ENCODE measurements at places on chromosomes 6 and 20.

GRCh38 chr6:24951811-24952299 lies 16.1 kb upstream of the RIPOR2 start:
- DNase-seq, result no peak

- DNase-seq, result no peak
Observed at GRCh38 chr6:30572148-30572547, 906 bp downstream of the ABCF1 start.

DNA sequence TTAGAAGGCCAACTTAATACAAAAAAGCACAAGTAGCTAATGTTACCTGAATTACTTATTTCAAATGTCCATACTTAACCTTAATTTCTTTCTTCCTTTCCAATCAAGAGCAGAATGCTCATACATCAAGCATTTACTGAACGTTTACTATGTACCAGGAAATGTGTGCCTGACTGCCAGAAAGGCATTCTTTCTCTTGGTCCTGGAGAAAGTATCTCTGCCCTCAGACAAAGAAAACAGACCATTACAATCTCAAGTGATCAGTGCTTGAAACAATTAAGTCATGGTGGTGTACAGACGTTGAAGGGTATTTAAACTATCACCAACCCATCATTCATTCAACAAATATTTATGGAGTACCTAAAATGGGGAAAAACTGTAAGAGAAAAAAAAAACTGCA lies 26.4 kb downstream of the CSNK2A1 start:
- no peak for DNase-seq

DNA sequence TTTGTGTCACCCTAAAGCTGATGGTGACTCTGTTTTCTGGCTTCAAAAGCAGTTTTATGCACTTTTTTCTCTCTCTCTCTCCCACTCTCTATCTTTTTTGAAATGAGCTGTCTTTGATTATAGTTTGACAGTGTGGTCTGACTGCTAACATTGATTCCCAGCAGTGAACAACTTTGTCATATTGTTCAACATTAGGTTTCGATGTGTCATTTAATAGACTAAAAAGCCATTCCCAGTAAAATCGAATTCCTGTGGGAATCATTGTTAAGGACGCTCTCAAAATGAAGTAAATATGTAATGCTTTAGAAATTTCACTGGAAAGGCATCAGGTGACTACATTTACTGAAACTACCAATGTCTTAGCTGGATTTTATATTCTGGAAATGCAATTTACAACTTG lies 69.9 kb upstream of the FLRT3 start:
- DNase-seq, result no peak

Measured in fibroblast of skin of left biceps (primary cell).